ENCODE measurements at places on chromosomes 7 and 10. TPM values are rescaled to one million over a fixed set of nuclear protein-coding genes. Genes with fewer than 3 reads are reported as not detected.
A peak's percentile ranks its signal among the peaks of the same experiment; 100 is the strongest.

- no peak for DNase-seq
Measured at GRCh38 chr7:52283335-52283734, 752.1 kb upstream of the POM121L12 start.

GRCh38 chr10:50621968-50622705 is 1.6 kb downstream of the SGMS1 start:
- peak; percentile 80 for DNase-seq

DNA sequence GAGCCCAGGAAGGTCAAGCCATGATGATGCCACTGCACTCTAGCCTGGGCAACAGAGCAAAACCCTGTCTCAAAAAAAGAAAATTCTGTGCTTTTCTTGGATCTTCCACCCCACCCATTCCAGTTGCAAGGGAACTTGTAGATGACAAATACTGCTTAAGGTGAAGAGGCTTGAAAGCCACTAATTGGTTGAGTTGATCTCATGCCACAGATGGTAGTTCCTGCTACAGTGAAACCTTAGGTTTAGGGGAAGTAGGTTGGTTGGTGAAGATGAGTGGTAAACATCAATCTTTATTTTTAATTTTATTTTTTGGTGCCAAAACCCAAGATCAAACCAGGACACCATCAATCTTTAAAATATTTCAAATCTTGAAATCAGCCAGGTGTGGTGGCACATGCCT is 2.9 kb upstream of the GDI2 start:
- DNase-seq = peak; percentile 78

The CFAP43 gene
- not detected for polyA plus RNA-seq

The MMP21 gene
- polyA plus RNA-seq = 0.18 TPM

All from B cell (primary cell).